HepG2 (cell line): ENCODE measurements at places on chromosomes 2 and 18.

- DNase-seq, result no peak
Observed at GRCh38 chr2:101734505-101735165, 37.1 kb downstream of the MAP4K4 start.

DNA sequence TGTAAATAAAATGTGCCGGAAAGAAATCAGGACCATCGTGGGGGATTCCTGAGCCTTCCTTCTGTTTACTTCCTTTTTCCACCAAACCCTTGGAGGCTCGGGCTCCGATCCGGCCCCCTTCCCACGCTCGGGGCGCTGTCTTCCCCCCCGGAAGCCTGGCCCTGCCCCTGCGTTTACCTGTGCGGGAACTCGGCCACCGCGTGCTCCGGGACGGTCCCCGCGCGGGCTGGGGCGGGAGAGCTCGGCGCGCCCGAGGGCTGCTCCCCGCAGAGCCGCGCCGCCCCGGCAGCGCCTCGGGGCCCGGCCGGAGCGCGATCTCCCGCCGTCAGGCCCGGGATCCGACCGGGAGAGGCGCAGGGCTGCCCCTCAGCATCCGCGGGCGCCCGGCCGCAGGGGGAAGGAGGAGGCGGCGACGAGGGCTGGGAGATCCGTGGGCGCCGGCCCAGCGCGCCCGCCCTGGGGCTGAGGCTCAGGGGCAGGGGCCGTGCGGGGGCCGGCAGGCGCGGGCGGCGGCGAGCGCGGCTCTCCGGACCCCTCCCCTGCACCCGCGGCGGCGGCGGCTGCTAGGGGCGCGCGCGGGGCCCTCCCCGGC is 435 bp downstream of the ADCY3 start:
- no peak for DNase-seq

DNA sequence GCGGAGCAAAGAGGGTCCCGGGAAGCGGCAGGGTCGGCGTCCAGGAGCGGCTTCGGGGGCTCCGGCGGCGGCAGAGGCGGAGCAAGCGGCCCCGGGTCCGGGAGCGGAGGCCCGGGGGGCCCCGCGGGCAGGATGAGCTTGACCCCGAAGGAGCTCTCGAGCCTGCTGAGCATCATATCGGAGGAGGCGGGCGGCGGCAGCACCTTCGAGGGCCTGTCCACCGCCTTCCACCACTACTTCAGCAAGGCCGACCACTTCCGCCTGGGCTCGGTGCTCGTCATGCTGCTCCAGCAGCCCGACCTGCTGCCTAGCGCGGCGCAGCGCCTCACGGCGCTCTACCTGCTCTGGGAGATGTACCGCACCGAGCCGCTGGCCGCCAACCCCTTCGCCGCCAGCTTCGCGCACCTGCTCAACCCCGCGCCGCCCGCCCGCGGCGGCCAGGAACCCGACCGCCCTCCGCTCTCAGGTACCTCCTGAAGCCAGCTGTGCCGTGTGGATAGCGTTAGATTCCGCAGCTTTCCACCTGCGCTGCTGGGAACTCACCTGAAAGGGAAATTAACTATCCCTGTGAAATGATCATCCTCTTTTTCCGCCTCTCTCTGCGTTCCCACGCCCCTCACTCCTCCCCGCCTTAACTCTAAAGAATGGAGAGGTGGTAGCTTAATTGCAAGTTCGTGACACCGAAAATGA is 472 bp downstream of the CNOT11 start:
- no peak for DNase-seq

DNA sequence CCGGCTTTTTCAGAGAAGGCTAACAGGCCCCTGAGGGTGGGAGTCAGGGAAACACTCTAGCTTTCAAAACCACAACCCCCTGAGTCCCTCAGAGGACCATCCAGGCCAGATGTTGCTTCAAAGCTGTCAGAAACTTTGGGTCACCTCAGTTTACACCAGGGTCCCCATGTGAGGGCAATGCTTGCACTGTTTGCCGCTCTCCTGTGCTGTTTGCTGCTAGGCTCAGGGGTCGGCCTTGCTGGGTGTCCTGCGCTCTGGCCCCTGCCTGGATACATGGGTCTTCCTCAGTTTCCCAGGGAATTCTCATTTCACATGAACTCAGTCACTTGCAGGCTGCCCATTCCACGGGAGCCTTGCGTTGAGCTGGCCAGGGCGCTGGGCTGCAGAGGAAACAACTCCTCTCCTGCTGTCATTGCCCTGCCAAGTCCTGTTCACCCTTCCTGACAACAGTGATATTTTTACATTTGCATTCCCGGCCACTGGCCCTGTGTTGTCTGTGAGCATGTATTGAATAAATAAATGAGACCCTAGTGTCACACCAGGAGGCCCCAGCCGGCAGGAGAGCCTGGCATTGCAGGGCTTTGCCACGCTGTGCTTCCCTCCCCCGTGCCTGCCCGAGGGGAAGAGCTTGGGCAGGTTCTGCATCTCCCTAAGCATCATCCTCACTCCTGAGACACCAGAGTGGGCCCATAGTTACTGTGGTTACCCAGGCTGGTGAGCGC is 73.2 kb upstream of the RAB6C start:
- no peak for DNase-seq

- no peak for DNase-seq
Observed at GRCh38 chr2:136497709-136498108, 267.6 kb upstream of the THSD7B start.

DNA sequence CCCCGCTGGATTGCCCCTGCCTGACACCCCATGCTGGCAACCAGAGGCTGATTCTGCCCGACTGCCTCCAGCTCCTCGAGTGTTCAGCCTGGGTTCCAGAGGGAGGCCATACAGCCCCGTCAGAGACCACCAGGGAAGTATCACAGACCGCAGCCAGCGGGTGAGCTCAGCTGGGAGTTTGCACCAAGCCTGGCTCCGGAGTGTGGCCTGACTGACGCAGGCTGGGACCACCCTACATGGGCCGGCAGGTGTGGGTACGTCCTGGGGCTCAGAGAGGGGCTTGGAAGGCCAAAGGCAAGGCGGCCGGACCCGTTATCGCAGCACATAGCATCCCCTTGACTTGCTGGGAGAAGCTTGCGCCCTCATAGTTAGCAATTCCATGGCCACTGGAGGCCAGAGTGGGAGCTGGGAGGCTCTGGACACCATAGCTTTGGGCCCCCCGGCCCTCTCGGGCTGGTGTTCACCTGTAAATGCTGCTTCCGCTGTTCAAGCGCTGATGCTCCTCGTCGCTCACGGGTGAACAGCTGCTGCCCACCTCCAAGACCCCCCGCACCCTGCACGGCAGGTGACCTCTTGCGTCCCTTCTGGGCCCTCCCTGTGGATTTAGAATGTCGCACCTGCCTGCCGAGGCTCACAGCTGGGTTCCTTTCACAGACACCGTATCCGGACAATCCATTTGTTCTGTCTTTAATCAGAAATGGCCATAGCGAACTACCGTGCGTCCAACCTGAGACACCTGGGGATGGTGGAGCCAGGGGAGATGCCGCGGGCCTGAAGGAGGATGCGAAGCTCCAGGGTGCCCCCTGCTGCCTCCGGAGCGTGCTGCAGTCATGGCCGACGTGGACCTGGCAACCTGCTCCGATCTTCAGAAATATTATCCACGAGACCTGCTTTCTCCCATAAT is 31.2 kb upstream of the SLC66A3 start:
- DNase-seq, result peak; percentile 43

DNA sequence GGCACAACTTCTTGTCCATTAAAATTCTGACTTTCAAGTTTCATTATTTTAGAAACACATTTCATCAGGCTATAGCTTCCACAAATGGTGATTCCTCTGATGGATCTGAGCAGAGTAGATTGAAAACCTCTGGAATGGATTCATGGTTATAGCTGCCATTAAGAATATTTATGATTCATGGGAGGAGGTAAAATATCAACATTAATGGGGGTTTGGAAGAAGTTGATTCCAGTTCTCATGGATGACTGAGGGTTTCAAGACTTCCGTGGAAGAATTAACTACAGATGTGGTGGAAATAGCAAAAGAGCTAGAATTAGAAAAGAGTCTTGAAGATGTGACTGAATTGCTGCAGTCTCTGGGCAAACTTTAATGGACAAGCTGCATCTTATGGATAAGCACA is 797.4 kb downstream of the SUCLG1 start:
- no peak for DNase-seq

- no peak for DNase-seq
Observed at GRCh38 chr2:133422931-133423351, 145.3 kb downstream of the NCKAP5 start.

- no peak for DNase-seq
Observed at GRCh38 chr18:77960791-77961410, 711.3 kb downstream of the GALR1 start.

DNA sequence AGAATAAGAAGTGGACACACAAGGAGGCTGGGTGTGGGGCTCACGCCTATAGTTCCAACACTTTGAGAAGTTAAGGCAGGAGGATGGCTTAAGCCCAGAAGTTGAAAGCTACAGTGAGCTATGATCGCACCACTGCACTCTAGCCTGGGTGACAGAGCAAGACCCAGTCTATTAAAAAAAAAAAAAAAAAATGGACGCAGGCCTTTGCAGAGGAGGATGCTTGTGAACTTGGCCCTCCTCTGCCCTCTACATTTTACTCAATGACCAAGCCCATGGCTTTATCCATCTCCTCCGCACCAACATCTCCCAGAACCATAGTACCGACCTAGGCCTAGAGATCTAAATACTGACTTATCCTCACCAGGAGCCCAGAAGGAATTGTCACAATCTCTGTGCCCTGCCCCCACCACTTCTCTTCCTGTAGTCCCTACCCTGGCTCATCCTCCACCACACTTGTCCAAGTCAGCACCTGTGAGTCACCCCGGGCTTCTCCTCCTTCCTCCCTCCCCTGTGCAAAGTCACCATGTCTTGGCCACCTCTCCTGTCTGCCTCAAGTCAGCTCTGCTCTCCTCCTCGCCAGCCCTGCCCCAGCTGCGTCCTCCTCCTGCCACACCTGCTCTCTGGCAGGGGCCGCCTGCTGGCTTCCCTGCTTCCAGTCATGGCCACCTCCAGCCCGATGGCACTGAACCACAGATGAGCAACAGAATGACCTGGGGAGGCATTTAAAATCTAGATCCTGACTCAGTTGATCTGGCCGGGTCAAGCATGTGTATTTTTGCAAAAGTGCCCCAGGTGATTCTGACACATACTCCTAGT is 35.8 kb upstream of the ASPRV1 start:
- DNase-seq, result no peak

GRCh38 chr2:167749016-167749415 is 498.4 kb downstream of the STK39 start:
- no peak for DNase-seq

DNA sequence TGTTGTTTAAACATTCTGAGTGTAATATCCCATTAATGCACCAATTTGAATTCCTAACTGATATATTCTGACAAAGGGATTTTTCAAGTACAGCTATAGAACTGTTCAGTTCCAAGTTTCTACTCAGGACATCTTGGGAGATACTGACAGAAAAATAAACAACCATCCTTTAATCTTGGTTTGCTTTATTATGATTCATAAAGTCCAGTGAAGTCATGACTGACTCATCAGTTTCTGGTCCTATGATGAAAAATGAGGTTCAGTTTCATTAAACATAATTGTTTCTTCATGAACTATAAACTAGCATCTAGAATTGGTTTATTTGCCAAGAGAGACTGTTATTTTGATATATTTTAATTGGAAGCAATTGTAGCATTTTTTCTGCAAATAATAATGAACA is 896.2 kb downstream of the CCDC85A start:
- DNase-seq, result no peak

DNA sequence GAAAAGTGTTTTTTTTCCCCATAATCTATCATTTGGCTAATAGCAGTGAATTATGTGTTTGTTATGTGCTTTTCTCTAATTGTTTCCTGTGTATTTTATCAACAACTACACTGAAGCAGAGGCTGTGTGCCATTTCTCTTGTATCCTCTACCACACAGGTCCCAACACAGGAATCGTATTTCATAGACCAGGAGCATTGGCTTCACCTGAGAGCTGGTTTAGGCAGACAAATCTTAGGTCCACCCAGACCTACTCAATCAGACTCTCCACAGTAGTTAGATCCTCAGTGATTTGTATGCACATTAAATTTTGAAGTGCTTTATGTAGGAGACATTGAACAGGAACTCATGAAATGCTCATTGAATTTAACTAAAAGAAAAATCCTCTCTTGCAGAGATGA is 109.2 kb downstream of the FSHR start:
- DNase-seq, result no peak

GRCh38 chr2:235170536-235171521 is 219.0 kb downstream of the SH3BP4 start:
- no peak for DNase-seq

GRCh38 chr2:55051026-55051866 is 995 bp upstream of the RTN4 start:
- DNase-seq, result peak; percentile 80

DNA sequence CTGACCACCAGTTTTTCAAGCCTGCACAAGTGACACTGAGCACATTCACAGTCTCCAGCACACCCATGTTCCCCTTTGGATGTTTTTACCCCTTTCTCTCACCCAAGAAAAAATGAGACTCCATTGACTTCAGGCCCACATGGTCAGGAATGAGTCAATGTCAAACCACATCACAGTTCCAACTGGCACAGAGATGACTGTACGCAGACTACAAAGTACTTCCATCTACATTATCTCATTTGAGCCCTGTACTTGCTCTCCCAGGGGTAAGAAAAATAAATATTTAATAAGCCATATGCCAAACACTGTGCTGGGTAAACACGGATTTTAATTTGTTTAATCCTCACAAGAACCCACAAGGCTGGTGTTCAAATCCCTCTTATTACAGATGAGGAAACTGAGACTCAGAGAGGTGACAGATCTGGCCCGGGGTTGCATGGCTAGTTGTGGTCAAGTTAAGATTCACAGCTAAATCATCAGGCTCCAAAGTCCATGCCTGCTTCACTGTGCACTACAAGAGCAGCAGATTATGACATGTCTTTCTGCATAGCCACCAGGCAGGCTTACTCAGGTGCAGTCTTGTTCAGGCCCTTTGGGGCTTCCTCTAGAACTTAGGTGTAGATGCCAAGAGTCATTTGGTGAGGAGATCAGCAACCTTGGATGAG is 106.1 kb downstream of the TXNL1 start:
- DNase-seq, result no peak
